Stimulated activated CD8-positive, alpha-beta memory T cell treated with anti-CD3 and anti-CD28 coated beads, Interleukin-7, amount 100 ng/mL, for 1 hour (primary cell): ENCODE measurements at places on chromosomes 16 and 17.

- no peak for DNase-seq
These were observed 16.5 kb upstream of the ZNF750 start for GRCh38 chr17:82856361-82856760.

DNA sequence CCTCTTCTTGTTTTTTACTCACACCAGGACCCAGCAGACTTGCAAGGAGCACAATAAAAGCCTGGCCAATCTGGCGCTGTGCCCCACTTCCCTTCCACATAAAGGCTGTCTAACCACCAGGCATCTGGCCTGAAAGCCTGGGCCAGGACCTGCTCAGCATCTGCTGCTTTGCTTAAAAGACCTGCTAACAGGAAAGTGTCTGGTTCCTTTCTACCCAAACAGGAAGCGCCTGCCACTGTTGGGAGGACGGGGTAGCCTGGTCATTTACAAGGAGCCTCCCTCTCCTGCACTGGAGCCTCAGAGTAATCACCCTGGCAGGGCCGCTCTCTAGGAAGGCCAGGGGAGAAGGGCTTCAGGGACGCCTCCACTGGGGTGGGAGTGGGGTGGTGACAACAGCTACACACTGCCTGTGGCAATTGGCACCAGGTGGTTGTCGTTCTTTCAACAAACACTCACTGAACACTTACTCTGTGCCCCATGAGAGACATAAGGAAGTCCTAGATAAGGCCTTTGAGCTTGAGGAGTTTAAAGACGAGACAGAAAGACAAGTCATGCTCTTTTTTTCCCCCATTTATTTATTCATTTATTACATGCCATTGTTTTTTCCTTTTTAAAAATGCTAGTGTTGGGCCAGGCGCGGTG, 6.3 kb upstream of the MMP28 start:
- DNase-seq: no peak

GRCh38 chr17:2179615-2180295, 123.8 kb downstream of the SMG6 start:
- no peak for DNase-seq

DNA sequence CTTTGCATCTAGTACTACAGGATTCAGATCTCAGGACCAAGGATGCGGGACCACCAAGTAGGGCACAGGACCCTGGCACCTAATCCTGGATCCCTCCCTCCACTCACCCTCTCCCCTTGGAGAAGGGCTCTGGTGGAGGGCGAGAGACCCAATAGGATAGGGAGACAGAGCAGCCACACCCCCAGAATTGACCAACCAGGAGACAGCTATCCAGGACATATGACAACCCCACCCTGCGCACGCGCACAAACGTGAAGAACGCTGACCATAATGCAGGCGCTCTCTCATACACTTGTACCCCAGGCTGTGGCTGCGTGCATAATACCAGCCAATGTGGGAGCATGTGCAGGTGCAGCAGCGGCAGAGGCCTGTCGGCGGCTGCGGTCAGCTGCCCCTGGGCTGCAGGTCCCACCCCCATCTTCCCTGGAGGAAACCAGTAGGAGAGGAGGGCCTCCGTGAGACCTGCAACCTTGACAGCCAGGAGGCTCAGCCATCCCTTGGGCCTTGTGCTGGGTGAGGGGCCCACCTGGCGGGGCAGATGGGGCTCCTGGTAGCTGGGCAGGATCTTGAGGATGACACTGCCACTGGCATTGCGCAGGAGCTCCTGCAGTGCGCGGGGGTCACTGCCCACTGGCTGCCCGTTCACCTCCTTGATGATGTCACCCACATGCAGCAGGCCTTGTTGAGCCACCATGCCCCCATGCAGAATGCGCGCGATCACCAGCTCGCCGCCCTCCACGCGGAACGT, 25.4 kb downstream of the MPP2 start:
- DNase-seq: no peak

- DNase-seq: no peak
These were observed 43.2 kb downstream of the TSC2 start for GRCh38 chr16:2090777-2091546.

GRCh38 chr16:47460359-47460710, 528 bp downstream of the ITFG1 start:
- no peak for DNase-seq

GRCh38 chr16:2331931-2332267, 8.6 kb downstream of the ABCA3 start:
- no peak for DNase-seq

GRCh38 chr17:34568953-34569352, 10.4 kb upstream of the TMEM132E start:
- DNase-seq: no peak

GRCh38 chr16:62035115-62036092, 834 bp downstream of the CDH8 start:
- no peak for DNase-seq

GRCh38 chr16:80700558-80700957, 103.8 kb downstream of the CDYL2 start:
- DNase-seq: no peak
